Esophagus squamous epithelium (tissue), 5 donors: ENCODE measurements at places on chromosomes 5 and 9.

- DNase-seq, result no peak
Observed at GRCh38 chr9:116494815-116495634, 192.1 kb upstream of the TRIM32 start.

- no peak for DNase-seq
Observed at GRCh38 chr5:127041571-127041970, 11.2 kb upstream of the MARCHF3 start.

DNA sequence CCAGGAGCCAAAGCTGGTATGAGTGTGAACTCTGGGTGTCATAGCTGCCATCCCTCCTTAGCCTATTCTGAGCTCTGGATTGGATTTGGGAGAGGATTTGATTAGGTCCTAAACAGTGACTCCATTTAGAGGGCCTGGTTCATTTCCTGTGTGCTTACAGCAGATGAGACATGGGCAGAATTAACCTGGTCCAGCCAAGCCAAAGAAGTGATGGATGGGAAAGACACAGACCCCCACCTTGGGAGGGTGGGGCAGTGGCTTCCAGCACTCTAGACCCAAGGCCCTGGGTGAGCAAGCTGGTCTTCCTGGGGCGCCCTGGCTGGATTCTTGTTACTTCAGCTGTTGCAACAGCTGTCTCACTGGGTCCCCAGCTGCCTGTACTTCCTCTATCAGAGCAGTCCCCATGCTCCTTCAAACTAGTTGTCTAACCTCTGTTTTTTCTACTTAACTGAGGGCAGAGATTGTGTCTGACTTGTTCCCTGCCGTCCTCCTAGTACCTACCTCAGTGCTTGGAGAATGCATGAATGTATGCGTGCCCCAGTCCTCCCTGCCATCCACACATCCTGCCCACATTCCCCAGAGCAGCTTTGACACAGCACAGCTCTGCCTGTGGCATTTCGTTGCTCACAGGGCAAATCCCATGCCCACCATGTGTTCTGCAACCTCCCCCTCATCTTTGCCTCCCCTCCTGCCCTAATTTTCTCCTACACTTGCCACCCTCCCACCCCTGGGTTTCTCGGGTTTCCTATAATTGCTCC, 115.9 kb downstream of the RGS3 start:
- peak; percentile 22 for DNase-seq

GRCh38 chr9:134243778-134244467, 79.6 kb upstream of the RNU6ATAC start:
- DNase-seq, result no peak

DNA sequence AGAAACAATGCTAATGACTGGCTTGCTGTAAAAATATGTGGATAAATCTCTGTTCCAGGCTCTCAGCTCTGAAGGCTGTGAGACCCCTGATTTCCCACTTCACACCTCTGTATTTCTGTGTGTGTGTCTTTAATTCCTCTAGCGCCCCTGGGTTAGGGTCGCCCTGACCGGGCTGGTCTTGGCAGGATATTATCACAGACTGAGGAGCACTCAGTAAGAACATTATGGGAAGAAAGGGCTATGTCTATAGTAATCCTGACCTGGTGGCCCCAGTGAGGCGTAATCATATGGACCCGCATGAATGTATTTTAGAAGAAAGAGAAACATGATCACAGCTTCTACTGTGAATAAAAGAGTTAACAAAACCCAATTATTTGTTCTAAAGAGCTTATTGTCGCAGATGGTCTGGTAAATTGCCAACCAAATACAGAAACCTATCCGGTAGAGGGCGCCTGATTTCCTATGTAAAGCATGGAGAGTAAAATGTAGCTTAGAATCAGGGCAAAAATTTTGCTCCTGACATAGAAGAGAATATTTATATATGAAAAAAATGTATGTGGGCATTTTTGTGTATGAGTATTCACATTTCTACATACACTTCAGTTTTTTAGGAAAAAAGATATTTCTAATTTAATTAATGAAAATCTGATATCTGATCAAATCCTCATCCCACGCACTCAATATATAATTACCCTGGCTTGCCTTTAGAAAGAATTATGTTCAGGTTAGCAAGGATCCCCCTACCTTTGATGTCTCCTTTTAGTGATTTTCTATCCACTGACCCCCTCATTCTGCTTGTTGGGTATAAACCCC, 5.8 kb upstream of the IFNA1 start:
- no peak for DNase-seq

DNA sequence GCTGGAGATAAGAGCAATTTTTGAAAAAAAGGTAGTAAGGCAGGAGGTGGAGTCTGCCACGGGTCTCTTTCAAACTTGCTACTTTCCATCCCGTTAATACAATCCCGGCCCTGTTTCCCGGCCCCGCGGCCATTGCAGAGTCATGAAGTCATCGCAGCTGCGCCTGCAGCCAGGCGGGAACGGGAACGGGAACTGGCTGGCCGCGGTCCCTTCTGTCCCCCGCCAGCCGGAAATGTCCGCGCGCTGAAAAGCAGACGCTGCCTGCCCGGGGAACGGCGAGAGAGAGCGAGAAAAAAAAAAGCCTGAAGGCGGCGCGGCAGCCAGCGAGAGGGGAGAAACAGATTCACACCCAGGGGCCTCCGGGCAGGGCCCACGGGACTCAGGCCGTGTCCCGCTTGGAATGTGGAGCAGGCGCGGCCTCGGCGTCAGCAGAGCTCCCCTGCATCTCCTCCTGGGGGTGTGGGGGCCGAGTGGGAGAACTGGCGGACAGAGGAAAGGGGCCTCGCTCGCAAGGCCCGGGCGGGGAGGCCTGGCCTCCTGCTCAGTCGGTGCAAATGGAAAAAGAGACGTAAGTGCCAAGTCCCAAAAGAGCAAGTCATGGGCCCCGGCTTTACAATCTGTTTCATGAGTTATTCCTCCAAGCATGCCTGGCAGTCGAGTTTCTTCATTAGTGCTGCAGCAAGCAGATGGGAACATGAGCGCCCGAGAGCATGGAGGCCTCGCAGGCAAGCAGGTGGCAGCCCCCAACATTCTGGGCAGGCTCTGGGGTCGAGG, 201.2 kb upstream of the GAS1 start:
- no peak for DNase-seq

DNA sequence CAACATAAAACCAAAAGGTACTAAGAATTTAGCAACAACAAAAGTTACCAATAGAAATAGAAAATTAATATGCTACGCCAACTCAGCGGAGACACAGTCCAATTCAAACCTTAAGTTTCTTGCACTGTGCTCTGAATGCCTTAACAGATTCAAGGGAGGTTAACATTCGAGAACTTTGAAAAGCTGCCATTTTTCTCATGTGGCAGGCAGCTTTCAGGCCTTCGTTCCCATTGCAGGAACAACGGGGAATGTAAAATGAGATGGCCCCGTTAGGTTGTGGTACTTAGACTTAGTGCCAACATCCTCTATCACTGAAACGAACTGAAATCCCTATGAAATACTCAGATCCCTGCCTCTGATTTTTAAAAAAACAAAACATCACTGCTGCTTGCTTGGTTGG, 22.4 kb downstream of the FNBP1 start:
- no peak for DNase-seq

- DNase-seq, result no peak
Observed at GRCh38 chr9:135525241-135526088, 4.2 kb downstream of the LCN1 start.

- no peak for DNase-seq
Observed at GRCh38 chr5:100768221-100768620, 134.9 kb downstream of the ST8SIA4 start.

DNA sequence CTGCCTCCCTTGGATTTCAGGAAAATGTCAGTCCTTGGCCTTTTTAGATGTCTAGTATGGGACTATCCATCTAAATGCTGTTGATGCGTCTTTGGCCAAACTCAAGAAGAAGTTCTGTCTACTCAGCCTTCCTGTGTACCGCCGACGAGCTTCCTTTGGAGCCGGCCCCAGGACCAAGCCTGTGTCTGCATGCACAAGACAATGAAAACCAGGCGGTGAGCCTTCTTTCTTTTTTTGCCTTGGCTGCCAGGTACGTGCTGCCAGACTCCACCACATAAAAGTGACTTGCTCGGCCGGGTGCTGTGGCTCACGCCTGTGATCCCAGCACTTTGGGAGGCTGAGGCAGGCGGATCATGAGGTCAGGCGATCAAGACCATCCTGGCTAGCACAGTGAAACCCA, 6.0 kb upstream of the NEURL1B start:
- DNase-seq, result no peak

DNA sequence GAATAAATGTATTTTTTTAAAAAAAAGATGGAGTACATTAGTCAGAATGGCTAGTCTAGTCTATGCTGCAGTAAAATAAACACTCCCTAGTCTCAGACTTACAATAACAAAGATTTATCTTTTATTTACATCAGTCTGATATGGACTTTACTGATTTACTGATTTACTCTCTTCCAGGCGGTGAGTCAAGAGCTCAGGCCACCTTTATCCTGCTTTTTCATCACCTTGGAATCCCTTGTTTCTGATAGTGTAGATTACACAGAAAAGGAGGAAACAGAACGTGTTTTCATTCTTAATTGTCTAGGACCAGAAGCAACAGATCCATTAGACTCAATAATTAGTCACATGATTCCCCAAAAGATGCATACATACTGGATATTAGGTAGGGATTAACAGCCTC, 290.1 kb upstream of the TRPC7 start:
- DNase-seq, result no peak

- no peak for DNase-seq
Observed at GRCh38 chr5:78841767-78842166, 143.3 kb downstream of the ARSB start.

GRCh38 chr5:133930061-133930812, 38.2 kb downstream of the C5orf15 start:
- no peak for DNase-seq

DNA sequence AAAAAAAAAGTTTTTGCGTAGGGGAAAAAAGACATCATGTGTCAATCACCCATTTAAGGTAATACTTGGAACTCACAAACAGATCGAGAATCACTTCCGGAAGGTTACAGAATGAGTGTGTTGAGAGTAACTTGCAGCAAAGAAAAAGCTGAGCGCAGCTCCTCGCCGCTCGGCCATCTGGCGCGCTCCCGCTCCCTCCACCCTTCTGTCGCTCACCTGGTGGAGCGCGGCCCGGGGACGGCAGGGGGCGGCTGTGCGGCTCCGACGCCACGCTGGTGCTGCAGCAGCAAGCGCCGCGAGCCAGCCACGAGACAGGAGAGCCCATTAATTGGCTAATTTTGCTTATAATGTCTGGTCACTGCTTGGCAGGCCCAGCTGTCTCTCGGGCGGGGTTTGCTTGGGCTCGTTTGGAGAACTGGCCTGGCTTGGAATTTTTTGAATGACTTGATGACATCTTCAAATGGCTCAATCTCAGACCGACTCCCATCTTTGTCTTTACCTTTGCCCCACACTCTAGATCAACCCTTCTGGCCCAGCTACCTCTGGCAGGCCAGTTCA, 601.8 kb downstream of the CCDC171 start:
- DNase-seq, result no peak

GRCh38 chr5:79959407-79959806, 31.7 kb downstream of the MTX3 start:
- DNase-seq, result no peak

DNA sequence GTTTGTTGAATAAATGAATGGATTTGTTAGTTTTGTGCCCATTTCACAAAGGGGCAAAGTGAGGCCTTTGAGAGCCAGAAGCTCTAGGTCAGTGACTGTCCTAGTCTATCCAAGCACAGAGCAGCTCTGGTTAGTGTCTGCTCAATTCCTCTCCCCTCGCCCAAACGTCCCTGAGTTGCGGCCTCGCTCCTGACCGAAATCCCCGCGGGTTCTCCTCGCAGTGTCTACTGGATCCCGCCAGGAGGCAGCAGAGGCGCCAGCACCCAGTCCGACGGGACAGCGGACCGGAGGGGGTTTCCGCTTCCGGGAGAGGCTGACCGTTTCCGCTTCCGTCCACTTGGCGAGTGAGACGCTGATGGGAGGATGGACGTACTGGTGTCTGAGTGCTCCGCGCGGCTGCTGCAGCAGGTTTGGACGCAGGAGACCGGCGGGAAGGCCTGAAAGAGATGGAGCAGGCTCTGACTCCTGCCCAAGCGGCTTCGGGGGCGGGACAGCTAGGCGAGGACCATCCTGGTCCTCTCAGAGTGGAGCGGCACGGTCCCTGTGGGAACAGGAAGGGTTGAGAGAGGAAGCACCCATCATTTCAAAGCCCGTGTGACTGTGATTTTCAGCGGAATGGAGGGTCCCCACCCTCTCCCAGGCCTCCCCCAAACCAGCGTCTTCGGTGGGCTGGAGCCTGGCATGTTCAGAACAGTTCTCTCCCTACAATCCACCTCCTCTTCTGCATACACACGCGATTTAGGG, at the start of gene RARS1:
Gene RARS1 (plus strand): TSS at position 336 of the 744 bp plus-strand sequence. CDS start 28 bp downstream, at position 364.
- DNase-seq, result peak; percentile 22

DNA sequence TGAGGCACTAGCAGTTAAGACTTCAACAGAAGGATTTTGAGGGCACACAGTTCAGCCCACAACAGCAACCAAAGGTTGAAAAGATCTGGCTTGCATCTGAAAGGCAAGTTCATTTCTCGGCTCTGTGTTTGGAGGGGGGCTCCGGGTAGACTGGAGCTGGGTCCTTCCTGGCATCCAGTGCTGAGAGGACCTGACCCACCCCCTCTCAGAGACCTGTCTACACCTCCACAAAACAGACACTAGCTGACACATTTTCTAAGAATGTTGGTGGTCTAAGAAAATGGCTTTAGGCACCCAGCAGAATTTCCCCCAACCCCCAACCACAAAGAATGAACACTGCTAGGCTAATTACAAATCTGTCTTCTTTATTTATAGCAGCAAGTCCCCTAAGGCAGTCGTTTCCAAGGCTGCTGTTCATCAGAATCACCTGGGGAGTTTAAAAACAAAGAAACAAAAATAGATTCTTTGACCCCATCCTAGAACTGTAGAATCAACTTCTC, 6.2 kb upstream of the PTCH1 start:
- DNase-seq, result no peak

- no peak for DNase-seq
Observed at GRCh38 chr5:151051931-151052608, 28.8 kb downstream of the TNIP1 start.

- no peak for DNase-seq
Observed at GRCh38 chr9:124852121-124852828, 985 bp upstream of the WDR38 start.

DNA sequence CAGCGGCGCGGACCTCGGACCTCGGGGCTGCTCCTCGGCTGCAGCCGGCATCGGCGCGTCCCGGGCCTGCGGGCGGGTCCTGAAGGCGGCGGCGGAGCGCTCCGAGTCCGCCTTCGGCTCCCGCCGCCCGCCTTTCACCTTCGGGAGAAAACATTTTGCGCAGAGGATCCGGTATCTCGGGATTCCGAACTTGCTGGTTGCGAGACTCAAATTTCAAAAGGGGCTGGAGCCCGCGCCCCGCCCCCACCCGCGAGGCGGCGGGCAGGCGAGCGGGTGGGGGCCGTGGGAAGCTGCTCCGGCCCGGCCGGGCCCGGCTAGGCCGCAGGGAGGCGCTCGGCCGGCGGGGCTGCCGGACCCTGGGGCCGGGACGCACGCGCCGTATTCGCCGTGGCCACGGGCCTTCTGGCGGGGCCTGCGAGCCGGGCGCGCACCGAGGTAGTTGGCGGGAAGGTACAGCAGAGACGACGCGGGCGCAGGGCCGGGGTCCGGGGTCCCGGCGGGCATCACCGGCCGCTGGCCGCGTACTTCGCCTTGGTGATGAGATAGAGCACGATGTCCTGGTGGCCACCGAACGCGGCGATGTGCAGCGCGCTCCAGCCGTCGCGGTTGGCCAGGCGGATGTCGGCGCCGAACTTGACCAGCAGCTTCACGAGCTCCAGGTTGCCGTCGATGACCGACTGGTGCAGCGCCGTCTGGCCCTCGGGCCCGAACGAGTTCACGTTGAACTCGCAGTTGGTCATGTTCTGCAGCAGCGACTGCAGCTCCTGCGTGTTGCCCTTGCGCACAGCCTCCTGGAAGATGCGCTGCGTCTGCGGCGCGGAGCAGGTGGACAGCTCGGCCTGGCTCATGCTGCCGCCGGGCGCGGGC, 757 bp downstream of the NRARP start:
- no peak for DNase-seq
